Astrocyte (in vitro differentiated cells and primary cell): ENCODE measurements at places on chromosomes 12 and 14. TPM values are rescaled to one million over a fixed set of nuclear protein-coding genes. Genes with fewer than 3 reads are reported as not detected.

GRCh38 chr12:79691511-79692248, 916 bp upstream of the PAWR start:
- H3K4me3 ChIP-seq = peak overlapping the region; percentile 79
- peaks cover 13% of the 10 kb centered on the region for H3K4me1 ChIP-seq
- no peaks in the 10 kb centered on the region for H3K36me3 ChIP-seq
- peak; percentile 57 for DNase-seq
- no peaks in the 10 kb centered on the region for H3K27me3 ChIP-seq

- no peaks in the 10 kb centered on the region for H3K27me3 ChIP-seq
- H3K4me1 ChIP-seq = no peaks in the 10 kb centered on the region
- no peak for DNase-seq
- H3K4me3 ChIP-seq = no peak overlapping the region
These were observed 46.7 kb upstream of the ALG10B start for GRCh38 chr12:38269897-38270296.

- peak overlapping the region; percentile 1 for H3K27ac ChIP-seq
- peaks cover 8% of the 10 kb centered on the region for H3K4me1 ChIP-seq
- H3K27me3 ChIP-seq = no peaks in the 10 kb centered on the region
- peak; percentile 89 for DNase-seq
- peak overlapping the region; percentile 21 for H3K4me3 ChIP-seq
- no peaks in the 10 kb centered on the region for H3K36me3 ChIP-seq
These were observed 55.1 kb upstream of the ARID2 start for GRCh38 chr12:45674181-45674977.

DNA sequence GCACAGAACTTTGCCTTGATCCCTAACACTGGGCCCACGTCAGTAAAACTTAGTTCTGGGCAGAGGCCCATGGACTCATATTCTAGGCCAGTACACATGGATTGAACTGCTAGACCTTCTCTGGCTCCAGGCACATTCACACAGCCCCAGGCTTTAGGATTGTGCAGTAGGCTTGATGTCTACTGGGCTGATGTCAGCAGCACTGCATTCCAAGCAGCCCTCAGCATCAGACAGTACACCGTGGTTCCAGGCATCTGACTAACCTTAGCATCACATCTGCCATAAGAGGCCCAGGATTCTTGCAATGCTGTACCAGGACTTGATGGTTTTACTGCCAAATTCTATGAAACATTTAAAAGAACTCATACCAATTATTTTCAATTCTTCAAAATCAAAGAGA, 301.9 kb downstream of the CCER1 start:
- H3K4me1 ChIP-seq = no peaks in the 10 kb centered on the region
- no peak overlapping the region for H3K4me3 ChIP-seq
- no peak overlapping the region for H3K27ac ChIP-seq
- H3K36me3 ChIP-seq = no peaks in the 10 kb centered on the region
- no peaks in the 10 kb centered on the region for H3K27me3 ChIP-seq

- DNase-seq = no peak
- H3K4me1 ChIP-seq = no peaks in the 10 kb centered on the region
- no peak overlapping the region for H3K4me3 ChIP-seq
These were observed 112.8 kb upstream of the RESF1 start for GRCh38 chr12:31846405-31846804.

DNA sequence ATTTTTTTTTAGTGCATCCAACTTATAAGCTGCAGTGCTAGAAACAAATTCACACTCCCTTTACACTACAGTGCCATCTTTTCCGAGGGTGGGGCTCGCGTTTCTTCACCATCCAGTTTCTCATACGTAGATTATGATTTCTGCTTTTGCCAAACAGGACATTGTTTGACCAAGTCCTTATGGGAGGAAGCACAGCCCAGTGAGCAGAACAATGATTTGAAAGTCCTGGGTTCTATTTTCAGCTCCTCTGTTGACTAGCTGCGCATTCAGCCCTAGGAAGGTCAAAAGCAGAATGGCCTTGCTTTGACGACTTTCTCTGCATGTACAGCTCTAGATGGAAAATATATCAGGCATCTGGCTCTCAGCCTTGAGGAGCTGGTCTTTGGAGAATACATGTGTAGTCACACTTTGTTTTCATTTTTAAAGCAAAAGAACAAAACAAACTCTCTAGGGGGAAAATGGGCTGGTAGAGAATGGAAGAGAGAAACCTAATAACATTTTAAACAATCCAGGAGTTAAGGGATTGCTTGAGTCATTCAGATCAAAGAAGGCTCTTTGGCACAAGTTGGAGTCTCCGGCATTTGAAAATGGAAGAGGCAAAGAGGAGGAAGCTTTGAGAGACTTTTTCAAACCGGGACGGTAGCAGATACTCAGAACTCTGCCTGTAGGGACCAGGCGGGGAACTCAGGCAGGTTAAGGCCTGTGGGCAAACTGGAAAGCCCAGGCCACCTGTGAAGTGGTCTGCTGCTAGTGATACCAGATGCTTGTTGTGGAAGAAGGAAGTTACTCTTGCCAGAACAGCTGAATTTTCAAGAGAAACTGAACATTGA, 257.3 kb upstream of the PLEKHG7 start:
- H3K4me1 ChIP-seq = no peaks in the 10 kb centered on the region
- H3K27me3 ChIP-seq = no peaks in the 10 kb centered on the region
- H3K4me3 ChIP-seq = no peak overlapping the region
- H3K36me3 ChIP-seq = no peaks in the 10 kb centered on the region
- no peak overlapping the region for H3K27ac ChIP-seq
- DNase-seq = no peak

GRCh38 chr12:50184261-50184660, 17.1 kb upstream of the CERS5 start:
- H3K27me3 ChIP-seq = no peaks in the 10 kb centered on the region
- H3K36me3 ChIP-seq = peaks cover 27% of the 10 kb centered on the region
- no peak for DNase-seq
- no peak overlapping the region for H3K4me3 ChIP-seq

The SLC10A1 gene
- total RNA-seq = not detected in 2 replicates

The ARG2 gene
- total RNA-seq = 8.9 and 11.6 TPM in 2 replicates

The TPI1 gene
- total RNA-seq = 722 and 791 TPM in 2 replicates
